Suprapubic skin (tissue), 4 donors: ENCODE measurements at places on chromosomes 1 and 21. TPM values are rescaled to one million over a fixed set of nuclear protein-coding genes. Genes with fewer than 3 reads are reported as not detected.

COL6A2 gene
- 139 TPM for total RNA-seq

CIART gene
- total RNA-seq: 15.8 TPM

HEYL gene
- total RNA-seq: 1.3 TPM

KCNK1 gene
- total RNA-seq: 14.6 TPM

CCDC17 gene
- 4.6 TPM for total RNA-seq

OLFML2B gene
- 4.0 TPM for total RNA-seq

MPZ gene
- total RNA-seq: 2.9 TPM

PADI4 gene
- total RNA-seq: not detected

GRCh38 chr1:103142461-103142860 lies 34.1 kb upstream of the COL11A1 start:
- no peak for DNase-seq

DNA sequence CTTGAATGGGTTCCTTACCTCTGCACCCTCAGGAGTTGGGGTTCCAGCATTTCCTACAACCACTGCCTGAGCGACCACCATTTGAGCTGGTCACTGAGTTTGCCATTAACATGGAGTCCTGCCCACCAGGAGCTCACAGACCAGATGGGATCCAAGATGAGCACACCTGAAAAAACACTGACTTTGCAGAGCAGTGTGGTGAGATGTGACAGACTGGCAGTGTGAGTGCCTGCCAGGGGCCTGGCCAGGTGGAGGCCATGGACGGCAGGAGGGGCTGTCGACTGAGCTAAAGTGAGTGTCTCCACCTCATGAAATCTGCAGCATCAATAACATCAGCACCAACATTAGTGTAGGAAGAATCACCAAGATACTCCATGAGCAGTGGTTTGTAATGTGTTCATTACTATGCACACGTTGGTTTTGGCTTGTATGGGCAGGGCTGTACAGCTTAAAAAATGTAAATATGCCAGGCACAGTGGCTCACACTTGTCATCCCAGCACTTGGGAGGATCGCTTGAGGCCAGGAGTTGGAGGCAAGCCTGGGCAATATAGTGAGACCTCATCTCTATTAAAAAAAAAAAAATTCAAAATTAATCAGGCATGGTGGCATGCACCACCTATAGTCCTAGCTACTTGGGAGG lies 12.2 kb upstream of the MIXL1 start:
- no peak for DNase-seq

DNA sequence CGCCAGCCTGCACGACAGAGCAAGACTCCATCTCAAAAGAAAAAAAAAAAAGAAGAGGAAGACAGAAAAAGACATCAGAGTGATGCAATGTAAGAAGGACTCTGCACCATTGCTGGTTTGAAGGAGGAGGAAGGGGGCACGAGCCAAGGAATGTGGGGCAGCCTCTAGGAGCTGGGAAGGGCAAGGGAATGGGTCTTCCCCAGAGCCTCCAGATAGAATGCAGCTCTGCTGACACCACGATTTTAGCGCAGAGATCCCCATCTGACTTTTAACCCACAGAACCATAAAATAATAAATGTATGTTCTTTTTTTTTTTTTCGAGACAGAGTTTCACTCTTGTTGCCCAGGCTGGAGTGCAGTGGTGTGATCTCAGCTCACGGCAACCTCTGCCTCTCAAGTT lies 33.9 kb upstream of the LAMC2 start:
- no peak for DNase-seq

- peak; percentile 81 for DNase-seq
These were observed at the start of gene ELOA for GRCh38 chr1:23743287-23744152. Gene ELOA, plus strand, starts transcription at chr1:23743471. Its CDS starts 33 bp downstream, at chr1:23743504.

DNA sequence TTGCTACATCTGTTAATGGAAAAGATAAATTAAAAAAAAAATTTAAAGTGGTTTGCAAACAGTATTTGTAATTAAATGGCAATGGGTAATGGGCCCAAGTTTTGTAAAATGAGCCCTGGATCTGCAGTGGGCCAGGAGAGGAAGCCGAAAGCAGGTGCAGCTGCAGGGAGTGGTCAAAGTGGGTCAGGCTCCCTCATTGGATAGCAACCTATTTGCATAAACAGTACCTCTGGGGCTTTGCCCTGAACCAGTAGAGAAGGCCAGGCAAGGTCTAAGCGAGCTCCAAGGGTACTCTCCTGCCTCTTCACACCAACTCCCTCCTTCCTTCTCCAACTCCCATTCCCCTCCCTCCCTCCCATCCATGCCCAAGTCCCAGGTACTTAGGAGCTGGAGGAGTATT lies 138.9 kb downstream of the HMGB4 start:
- no peak for DNase-seq

DNA sequence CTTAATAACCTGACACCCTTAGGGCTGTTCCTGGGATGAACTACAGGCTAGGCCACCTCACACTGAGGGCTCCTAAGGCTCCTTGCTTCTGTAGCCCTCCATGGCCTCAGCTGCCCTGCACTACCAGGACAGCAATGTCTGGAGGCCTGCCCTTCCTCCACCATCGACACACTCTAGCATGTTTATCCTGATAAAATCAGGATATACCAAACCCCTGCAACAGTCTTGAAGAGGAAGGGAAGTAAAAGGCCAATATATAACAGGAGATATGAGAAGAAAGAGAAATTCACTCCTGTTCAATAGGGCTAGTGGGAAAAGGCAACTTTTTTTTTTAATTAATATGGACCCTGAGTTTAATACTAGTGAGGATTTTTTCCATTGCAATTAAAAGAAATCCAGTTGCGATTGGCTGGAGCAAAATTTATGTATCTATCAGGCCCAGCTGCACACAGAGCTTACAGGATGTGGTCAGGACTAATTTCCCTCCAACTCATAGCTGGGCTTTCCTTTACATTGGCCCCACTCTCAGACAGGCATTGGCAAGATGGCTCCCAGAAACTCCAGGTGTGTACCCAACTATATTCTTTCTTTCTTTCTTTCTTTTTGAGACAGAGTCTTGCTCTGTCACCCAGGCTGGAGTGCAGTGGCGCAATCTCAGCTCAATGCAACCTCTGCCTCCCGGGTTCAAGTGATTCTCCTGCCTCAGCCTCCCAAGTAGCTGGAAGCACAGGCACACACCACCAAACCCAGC lies 13.5 kb upstream of the ATP2B4 start:
- no peak for DNase-seq

DNA sequence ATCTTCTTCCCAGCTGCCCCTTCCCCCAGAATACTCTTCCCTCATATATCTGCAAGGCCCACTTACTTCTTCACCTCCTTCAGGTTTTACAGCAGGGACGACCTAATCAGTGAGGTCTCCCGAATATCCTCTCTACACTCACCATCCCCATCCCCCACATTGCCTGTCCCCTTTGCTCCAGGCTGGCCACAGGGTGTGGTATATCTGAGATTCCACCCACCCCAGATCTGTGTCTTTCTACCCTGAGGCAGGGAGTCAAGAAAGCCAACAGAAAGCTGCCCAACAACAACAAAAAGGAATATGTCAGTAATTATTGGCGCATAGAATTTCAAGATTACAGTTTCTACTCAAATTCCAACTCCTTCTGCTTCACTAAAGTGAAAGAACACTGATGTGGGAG lies 30.0 kb upstream of the OPRD1 start:
- DNase-seq: no peak

DNA sequence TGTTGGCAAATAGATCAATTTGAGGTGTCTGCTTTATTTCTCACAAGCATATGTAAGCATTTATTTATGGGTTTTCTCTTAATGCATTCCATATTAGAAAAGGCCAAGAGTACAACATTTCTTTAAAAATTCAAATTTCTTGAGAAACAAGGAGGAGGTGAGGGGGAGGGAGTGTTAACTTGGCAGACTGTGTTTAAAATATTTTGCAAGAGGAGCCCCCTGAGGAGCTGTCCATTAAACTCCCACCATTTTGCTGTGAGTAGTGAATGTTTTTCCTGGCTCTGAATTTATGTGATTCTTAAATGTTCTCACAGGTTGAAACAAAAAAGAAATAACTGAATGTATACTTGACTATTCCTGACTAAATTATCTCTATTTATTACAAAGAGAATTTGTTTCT lies 363.8 kb downstream of the PTPRC start:
- DNase-seq: no peak

DNA sequence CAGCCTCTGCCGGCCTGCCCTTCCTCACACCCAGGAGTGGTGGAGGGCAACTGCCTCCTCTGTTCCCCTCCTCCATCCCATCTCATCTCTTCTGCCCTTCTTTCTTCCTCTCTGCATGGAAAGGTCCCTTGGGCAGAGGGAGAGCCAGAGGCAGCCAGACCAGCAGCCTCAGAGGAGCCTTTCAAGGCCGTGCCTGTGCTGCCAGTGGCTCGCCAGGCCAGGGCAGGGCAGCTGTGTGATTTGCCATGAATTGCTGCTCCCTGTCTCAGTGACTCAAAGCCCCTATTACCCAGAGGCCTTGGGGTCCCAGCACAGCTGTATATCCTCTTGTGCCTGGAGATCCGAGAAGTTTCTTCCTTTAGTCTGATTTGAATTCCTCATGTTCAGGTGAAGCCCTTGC lies 21.9 kb downstream of the TMCC2 start:
- DNase-seq: no peak

DNA sequence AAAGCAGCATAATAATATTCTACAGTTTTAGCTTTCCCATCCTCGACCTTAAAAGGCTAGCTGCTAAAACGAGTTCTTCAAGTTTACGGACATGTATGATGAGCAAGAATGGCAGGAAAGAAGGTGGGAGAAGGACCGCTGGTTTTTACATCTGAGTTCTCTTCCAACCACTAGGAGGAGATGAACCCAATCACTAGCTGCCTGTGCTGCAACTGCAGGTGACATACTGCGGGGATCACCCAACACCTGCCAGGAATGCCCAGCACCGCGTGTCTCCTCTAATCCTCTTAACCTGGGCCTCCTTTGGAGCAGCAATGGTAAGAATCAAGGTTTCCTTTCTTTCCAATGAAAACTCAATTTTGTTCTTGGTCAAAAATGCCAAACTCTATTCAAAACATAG lies 23.5 kb downstream of the TOR3A start:
- DNase-seq: no peak

- no peak for DNase-seq
These were observed 104.9 kb upstream of the SOD1 start for GRCh38 chr21:31554511-31555022.

GRCh38 chr1:160459687-160460086 lies 59.3 kb downstream of the VANGL2 start:
- no peak for DNase-seq

GRCh38 chr1:233268389-233269022 lies 27.0 kb downstream of the PCNX2 start:
- DNase-seq: no peak

DNA sequence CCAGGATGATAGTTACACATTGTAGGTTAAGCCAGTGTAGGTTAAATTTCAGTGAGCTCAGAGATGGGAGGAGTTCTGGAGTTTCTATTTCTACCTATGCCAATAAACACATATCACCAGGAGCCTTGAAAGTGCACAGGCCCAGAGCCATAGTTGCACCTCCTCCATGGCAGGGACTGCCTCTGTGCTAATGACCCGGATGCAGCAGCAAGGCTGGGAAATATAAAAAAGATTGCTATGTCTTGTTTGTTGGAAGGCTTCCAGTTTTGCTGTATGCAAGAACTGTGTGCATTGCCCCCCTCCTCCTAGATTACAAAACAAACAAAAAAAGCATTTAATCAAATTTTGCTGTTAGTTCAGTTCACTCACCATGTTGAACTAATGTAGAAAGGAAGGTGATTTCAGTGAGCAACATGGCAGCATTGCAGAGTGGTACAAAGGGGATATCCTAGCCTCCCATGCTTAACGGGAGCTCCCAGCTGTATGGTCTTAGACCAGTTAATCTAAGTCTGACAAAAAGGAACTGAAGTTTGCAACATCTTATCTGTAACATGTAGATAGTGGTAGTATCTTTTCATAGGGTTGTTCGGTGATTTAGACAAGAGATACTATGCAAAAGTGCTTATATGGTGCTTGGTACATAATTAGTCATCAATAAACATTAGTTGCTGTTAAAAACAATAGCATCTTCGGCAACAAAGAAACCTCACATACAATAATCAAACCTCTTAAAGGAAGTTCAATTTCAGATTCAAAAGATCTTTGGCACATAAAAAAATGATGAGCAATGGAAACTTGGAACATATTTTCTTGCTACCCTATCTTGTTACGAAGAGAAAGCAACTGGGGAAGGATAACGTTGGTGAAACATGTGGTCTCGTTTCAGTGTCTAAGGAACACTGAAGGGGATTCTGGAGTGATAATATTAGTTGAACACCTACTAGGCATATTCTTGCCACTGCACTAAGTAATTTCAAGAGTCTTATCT lies 309.5 kb downstream of the ASTN1 start:
- no peak for DNase-seq

DNA sequence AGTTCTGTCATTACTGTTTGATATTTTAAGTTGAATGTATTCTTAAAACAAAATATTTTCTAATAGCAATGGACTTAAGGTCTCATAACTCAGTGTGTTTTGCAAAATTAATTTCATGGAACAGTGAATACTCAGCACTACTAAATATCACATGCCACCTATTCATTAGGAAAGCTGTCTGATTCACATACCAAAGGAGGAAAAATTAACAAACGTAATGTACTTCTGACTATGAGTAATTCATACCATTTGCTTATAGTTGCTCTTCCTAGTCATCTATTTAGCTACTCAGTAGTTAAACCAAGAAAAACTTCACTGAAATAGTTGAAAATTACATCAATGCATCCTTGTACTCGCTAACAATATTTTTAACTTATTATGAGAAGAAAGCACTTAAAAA lies 35.2 kb downstream of the TP53BP2 start:
- no peak for DNase-seq

GRCh38 chr1:195618287-195618686 lies 990.0 kb downstream of the KCNT2 start:
- no peak for DNase-seq

- no peak for DNase-seq
These were observed 579 bp upstream of the TENT5C start for GRCh38 chr1:117605164-117605773.

GRCh38 chr1:4728319-4729089 lies 74.1 kb downstream of the AJAP1 start:
- no peak for DNase-seq

DNA sequence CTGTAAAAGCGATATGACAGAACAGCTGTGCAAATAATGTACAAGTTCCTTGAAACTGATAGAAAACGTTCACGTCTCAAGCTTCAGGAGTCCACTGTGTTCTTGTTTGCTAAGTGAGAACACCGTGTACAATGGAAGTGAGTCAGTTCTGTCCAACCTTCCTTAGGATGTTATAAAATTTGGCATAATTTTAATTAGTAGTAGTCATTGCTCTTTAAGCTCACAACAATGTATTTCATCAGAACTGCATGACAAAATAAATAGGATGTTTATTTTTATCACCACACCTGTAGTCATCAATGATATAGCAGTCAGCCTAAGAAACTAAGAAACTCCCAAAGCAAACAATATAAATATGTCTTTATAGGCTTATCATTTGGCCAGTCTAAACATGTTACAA lies 53.0 kb downstream of the RGS2 start:
- DNase-seq: no peak

GRCh38 chr1:185338719-185339622 lies 21.9 kb upstream of the IVNS1ABP start:
- DNase-seq: no peak

DNA sequence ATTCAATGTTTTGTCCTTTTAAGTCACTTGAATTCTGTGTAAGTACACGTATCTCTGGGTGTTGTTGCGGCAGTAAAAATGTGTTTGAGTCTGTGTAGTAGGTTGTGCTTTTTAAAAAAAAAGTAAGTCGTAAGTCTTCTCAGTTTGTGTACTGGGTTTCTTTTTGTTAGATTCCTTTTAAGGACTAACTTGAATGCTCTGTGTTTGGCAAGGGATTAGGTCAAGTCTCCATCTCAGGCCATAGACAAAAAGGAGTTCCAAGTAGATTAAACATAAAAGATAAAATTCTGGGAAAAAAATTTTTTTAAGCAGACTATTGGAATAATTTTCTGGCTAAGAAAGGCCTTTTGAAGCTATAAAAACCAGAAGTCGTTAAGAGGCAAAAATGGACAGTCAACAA lies 113.1 kb downstream of the ATP5PO start:
- no peak for DNase-seq
